ENCODE measurements at places on chromosomes 1 and 21. TPM values are rescaled to one million over a fixed set of nuclear protein-coding genes. Genes with fewer than 3 reads are reported as not detected.

DNA sequence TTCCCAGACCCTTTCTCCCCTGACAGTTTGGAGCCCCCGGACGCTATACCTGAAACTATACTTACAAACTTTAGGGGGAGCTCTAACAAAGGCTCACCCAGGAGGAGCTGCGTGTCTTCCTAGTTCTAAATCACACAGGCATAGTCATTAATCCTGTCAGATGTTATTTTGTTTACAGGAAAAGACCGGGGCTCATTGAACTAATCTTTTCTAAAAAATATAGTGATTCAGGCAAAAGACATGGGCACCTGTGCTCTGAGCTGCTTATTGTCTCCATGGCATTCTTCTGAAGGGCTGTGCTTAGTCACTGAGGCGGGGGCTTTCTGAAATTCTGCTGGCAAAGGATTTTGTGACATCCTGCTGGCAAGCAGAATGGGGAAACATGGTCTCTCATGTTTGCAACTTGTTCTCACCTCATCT lies 1577.0 kb downstream of the NCAM2 start:
- H3K4me3 ChIP-seq = peak overlapping the region; percentile 15
- H3K27ac ChIP-seq = no peak overlapping the region
- peaks cover 3% of the 10 kb centered on the region for H3K27me3 ChIP-seq
- peak; percentile 52 for DNase-seq
- H3K4me1 ChIP-seq = no peaks in the 10 kb centered on the region

The FMO5 gene
- total RNA-seq = 1.8 TPM

The ARF1 gene
- 421 TPM for total RNA-seq

DNA sequence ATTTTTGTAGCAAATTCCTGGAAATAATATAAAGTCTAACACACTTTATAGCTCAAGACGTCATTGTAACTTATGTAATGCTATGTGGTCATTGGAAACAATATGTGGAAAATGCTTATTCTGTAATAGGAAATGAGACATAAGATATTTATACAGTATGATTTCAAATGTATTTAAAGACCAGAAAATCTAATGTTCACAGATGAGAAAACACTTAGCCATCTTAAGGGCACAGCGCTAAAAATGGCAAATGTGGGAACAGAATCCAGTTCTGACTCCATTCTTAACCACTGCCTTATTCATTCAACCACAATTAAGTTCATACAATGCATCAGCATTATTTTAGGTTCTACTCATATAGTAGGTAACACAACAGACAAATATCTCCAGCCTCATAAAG lies 12.5 kb downstream of the CSDE1 start:
- H3K4me3 ChIP-seq = no peak overlapping the region
- no peak for DNase-seq
- H3K36me3 ChIP-seq = peaks cover 39% of the 10 kb centered on the region
- H3K27me3 ChIP-seq = no peaks in the 10 kb centered on the region

GRCh38 chr1:147597010-147597409 lies 55.7 kb downstream of the BCL9 start:
- no peaks in the 10 kb centered on the region for H3K36me3 ChIP-seq
- no peaks in the 10 kb centered on the region for H3K27me3 ChIP-seq
- peaks cover 7% of the 10 kb centered on the region for H3K4me1 ChIP-seq
- DNase-seq = no peak

The ETV3L gene
- total RNA-seq = not detected

GRCh38 chr1:195481293-195481692 lies 1126.9 kb downstream of the KCNT2 start:
- H3K27me3 ChIP-seq = no peaks in the 10 kb centered on the region
- H3K36me3 ChIP-seq = no peaks in the 10 kb centered on the region
- H3K27ac ChIP-seq = no peak overlapping the region
- no peak overlapping the region for H3K4me3 ChIP-seq
- no peak for DNase-seq

The SPRR1A gene
- total RNA-seq = not detected

DNA sequence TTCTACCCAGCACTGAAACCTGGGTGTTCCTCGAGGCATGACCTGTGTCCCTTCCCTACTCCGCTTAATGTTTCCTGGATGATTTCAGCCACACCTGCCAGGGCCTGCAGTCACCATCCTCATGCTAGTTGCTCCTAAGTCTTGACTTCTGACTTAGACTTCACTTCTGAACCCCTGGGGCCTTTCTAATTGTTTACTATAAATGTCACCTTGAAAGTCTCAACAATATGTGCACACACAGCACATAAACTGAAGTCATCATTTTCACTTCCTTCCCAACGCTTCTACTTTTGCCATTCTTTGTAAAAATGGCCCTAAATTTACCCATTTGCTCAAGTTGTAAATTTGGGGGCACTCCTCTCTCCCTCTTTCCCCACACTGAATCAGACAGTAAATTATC lies 141.1 kb downstream of the DYRK1A start:
- DNase-seq = no peak
- H3K27ac ChIP-seq = peak overlapping the region; percentile 32
- peaks cover 64% of the 10 kb centered on the region for H3K36me3 ChIP-seq
- no peak overlapping the region for H3K4me3 ChIP-seq

- H3K4me3 ChIP-seq = no peak overlapping the region
- H3K27ac ChIP-seq = no peak overlapping the region
- DNase-seq = no peak
- H3K27me3 ChIP-seq = no peaks in the 10 kb centered on the region
- H3K36me3 ChIP-seq = no peaks in the 10 kb centered on the region
Measured at GRCh38 chr1:104760017-104760416, 1010.3 kb downstream of the AMY1C start.
